Ovary (tissue), 10 donors: ENCODE measurements at places on chromosomes 7 and 10. TPM values are rescaled to one million over a fixed set of nuclear protein-coding genes. Genes with fewer than 3 reads are reported as not detected.

DNA sequence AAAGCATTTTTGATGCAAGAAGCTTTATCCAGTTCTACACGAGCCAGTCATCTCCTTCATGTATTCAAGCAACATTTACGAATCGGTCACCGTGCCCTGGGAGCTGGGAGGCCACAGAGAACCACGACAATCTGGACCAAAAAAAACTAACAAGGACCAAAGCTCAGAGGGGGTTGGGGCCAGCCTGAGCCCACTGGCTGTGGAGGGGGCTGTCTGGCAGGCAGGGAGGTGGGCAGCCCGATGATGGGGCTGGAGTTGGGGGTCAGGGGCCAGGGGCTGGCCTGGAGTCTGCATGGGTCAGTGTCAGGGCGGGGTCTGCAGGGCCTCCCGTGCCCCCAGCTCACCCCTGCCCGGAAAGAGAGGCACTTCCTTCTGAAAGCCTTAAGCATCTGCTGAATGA, 12.5 kb upstream of the GRIFIN start:
- H3K4me1 ChIP-seq, result peaks cover 21% of the 10 kb centered on the region
- no peaks in the 10 kb centered on the region for H3K27me3 ChIP-seq
- no peak for DNase-seq
- H3K36me3 ChIP-seq, result no peaks in the 10 kb centered on the region

DNA sequence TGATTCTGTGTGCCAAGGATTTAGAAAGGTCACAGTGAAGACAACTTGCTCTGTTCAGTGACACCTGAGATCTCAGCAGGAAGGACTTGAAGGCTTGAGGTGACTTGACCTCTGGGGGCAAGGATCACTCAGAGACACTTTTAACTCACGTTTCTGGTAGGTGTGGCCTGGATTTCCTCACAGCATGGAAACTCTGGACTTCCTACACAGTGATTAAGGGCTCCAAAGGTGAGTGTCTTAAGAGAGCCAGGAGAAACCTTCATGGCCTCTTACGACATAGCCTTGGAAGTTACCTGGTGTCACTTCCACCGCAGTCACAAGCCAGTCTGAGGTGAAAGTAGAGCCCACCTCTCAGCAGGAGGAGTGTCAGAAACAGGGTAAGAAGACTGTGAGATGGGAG, 38.1 kb upstream of the ADO start:
- DNase-seq, result no peak
- H3K4me3 ChIP-seq, result no peak overlapping the region
- no peaks in the 10 kb centered on the region for H3K36me3 ChIP-seq

CCDC146 gene
- total RNA-seq, result 14.0 TPM

DNA sequence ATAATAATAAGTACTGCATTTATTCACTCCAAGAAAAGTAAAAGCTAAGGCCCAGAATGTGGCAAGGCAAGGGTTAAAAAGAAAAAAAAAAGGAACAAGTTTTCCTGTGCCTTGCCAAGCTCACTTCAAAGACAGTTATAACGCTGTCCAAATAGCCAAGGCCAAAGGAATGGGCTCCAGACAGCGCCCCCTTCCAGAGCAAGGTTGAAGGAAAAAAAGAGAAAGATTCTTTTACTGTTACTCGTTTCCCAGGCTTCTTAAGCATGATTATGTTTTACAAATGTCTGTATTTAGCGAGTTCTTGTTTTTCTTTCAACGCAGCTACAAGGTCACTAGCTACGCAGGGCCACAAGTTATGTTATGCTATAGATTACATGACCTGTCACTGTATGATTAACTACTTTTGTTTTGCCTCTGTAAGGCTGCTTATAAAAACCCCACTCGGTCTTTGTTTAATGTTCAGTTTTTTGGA, 9.1 kb upstream of the EIF4H start:
- DNase-seq, result peak; percentile 71
- H3K27me3 ChIP-seq, result no peaks in the 10 kb centered on the region
- no peaks in the 10 kb centered on the region for H3K36me3 ChIP-seq
- peaks cover 8% of the 10 kb centered on the region for H3K4me1 ChIP-seq
- no peak overlapping the region for H3K4me3 ChIP-seq
- H3K27ac ChIP-seq, result peak overlapping the region; percentile 66

- no peak for DNase-seq
- H3K4me3 ChIP-seq, result no peak overlapping the region
- no peak overlapping the region for H3K27ac ChIP-seq
- H3K4me1 ChIP-seq, result peaks cover 30% of the 10 kb centered on the region
- no peaks in the 10 kb centered on the region for H3K36me3 ChIP-seq
- H3K27me3 ChIP-seq, result no peaks in the 10 kb centered on the region
These were observed 60.0 kb downstream of the VSTM4 start for GRCh38 chr10:49055221-49055849.

OGDH gene
- 65.4 TPM for total RNA-seq

DNA sequence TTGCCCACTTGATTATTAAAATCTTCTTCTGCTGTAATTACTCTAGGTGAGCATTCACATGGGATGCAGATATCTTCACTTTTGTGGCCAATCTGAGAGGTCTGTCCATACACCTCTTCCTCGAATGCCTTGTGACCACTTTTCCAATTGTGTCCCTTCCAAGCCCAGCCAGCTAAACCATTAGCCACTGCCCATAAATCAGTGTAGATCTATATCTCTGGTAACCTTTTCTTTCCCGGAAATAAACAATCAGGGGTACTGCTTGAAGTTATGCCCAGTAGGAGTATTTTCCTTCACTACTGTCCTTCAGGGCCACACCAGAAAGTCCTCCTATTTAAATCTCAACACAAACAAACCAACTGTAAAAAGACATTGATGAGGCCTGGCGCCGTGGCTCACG, 104.6 kb upstream of the KCNMA1 start:
- no peaks in the 10 kb centered on the region for H3K4me1 ChIP-seq
- no peak for DNase-seq
- no peak overlapping the region for H3K4me3 ChIP-seq
- H3K36me3 ChIP-seq, result no peaks in the 10 kb centered on the region

UROS gene
- total RNA-seq, result 38.9 TPM
